ENCODE measurements at places on chromosomes 12 and 14. TPM values are rescaled to one million over a fixed set of nuclear protein-coding genes. Genes with fewer than 3 reads are reported as not detected.
A peak's percentile ranks its signal among the peaks of the same experiment; 100 is the strongest.

The GPR137C gene
- 7.4 TPM for polyA plus RNA-seq

The RNASE7 gene
- 0.18 TPM for polyA plus RNA-seq

The LRRC43 gene
- polyA plus RNA-seq: 2.5 TPM

The SAMD15 gene
- 4.4 TPM for polyA plus RNA-seq

The NUMB gene
- 109 TPM for polyA plus RNA-seq

DNA sequence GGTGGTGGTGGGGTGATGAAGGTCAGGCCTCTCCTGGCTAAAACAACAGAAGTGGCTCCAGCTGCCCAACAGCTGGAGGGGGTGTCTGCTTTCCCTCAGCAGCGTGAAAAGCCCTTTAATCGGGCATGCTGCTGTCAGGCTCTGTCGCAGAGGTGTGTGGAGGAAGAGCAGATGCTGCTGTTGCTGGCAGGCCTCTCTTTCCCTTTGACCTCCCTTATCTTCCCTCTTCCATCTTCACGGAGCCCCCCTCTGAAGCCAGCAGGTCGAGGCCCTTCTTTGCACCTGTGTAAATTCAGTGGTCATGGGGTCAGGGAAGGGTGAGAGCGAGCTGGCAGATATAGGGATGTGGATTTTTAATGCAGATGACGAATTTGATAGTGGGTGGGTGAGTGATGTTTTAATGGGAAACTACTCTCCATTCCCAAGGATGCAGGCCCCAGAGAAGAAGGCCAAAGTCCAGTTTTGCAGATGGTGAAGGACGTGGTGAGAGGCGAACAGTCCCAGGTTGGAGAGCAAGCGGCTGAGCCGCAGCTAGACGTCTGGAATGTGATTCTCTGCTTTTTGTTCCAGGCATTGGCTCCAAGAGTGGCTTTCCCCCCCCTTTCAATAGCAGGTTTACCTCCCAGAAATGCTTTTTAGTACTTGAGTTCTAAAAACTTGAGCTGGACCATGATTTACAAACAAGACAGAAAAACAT, 64.0 kb downstream of the SMOC1 start:
- H3K4me1 ChIP-seq: no peaks in the 10 kb centered on the region
- no peak overlapping the region for H3K27ac ChIP-seq
- DNase-seq: no peak
- H3K27me3 ChIP-seq: peaks cover 48% of the 10 kb centered on the region
- H3K36me3 ChIP-seq: no peaks in the 10 kb centered on the region

DNA sequence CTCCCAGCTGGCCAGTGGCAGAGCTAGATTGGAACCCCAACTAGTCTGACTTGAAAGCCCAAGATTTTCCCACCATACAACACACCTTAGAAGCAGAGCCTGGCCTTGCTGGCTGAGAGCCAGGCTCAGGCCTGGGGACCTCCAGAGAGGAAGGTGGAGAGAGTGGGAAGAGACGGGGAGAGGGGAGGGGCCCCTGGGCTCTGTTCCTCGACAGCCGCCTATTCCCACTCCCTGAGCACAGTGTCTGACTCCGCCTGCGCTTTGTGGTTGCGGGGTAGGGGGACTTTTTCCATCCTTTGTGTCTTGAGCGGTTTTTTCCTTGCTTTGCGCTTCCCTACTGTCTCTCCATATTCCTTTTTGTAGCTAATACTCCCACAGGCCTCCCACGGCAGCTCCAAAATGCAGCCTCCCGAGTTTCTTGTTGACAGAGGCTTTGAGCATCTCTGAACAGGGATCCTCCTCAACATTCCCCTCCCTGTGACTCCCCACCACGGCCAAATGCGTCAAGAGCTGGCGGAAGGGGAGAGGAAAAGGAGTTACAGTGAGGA, 4.0 kb upstream of the KCNH3 start:
- H3K27me3 ChIP-seq: peaks cover 23% of the 10 kb centered on the region
- H3K4me3 ChIP-seq: no peak overlapping the region
- H3K4me1 ChIP-seq: peaks cover 39% of the 10 kb centered on the region
- no peaks in the 10 kb centered on the region for H3K36me3 ChIP-seq
- no peak overlapping the region for H3K27ac ChIP-seq

DNA sequence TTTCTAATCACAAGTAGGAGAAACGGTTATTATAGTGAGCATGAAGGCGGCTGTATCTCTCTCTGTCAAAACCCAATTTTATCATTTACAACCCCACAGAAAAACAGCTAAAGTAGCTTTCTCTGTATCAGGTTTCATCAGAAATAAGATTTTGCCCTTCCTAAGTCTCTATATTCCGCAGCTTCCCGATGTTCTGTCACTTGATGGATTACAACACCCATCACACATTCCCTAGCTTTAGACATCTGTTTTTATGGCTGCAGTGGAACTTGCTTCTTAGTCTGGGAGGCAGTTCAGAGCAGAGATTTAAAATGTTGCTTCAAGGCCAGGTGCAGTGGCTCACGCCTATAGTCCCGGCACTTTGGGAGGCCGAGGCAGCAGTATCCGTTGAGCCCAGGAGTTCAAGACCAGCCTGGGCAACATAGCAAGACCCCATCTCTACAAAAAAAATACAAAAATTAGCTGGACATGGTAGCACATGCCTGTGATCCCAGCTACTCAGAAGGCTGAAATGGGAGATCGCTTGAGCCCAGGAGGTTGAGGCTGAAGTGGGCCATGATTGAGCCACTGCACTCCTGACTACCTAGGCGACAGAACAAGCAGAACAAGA, 27.6 kb upstream of the FOXN3 start:
- no peak overlapping the region for H3K27ac ChIP-seq
- no peak for DNase-seq
- H3K4me1 ChIP-seq: no peaks in the 10 kb centered on the region
- H3K27me3 ChIP-seq: no peaks in the 10 kb centered on the region
- no peak overlapping the region for H3K4me3 ChIP-seq
- no peaks in the 10 kb centered on the region for H3K36me3 ChIP-seq

DNA sequence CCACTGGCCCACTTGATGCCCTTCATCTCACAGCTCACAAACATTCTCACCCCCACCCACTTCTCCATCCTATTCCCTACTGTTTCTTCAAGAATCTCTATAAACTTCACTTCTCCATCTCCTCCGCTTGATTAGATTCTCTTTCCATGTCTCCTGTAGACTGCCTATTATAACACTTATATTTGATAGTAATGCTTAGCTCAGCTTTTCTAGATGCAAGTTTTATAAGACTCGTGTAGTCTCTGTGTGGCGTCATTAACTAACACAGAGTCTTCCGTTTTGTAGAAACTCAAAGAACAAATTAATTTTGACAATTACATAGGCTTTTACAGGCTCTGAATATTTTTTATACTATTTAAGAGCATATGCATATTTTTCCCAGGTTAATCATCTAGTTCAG, 25.7 kb downstream of the KCNC2 start:
- no peaks in the 10 kb centered on the region for H3K4me1 ChIP-seq
- DNase-seq: no peak
- no peak overlapping the region for H3K27ac ChIP-seq
- no peak overlapping the region for H3K4me3 ChIP-seq
- H3K36me3 ChIP-seq: no peaks in the 10 kb centered on the region

DNA sequence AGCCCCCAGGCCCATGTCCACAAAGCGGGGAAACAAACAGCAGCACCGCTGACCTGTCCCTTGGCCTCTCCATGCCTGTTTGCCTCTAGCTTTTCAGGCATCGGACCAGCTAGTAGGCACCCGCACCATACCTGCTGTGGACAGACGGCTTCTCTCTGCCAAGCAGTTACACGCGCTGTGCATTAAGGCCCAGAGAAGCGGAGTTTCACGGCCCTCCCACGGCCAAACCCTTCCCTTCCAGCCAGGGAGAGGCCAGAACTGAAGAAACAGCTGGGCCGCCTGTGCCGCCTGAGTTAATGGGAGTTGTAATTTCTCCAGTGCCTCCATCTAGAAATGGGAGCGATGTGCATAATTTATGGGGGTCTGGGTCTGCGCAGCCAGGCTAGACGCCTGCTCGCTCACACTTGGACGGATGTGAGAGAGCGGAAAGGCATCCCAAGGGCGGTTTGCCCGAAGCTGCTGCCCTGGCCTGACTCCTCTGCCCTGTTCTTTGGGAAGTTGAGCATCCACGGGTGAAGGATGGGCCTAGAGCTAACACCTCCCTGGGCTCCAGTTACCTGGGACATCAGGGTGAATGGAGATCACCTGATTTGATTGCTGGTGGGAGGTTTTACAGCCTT, 89.7 kb upstream of the BCL11B start:
- no peaks in the 10 kb centered on the region for H3K4me1 ChIP-seq
- no peak overlapping the region for H3K4me3 ChIP-seq
- no peaks in the 10 kb centered on the region for H3K36me3 ChIP-seq
- DNase-seq: no peak

- H3K36me3 ChIP-seq: no peaks in the 10 kb centered on the region
- H3K27me3 ChIP-seq: no peaks in the 10 kb centered on the region
- no peak overlapping the region for H3K4me3 ChIP-seq
- H3K4me1 ChIP-seq: no peaks in the 10 kb centered on the region
- H3K27ac ChIP-seq: no peak overlapping the region
Measured at GRCh38 chr12:82124711-82125380, 233.3 kb downstream of the CCDC59 start.

DNA sequence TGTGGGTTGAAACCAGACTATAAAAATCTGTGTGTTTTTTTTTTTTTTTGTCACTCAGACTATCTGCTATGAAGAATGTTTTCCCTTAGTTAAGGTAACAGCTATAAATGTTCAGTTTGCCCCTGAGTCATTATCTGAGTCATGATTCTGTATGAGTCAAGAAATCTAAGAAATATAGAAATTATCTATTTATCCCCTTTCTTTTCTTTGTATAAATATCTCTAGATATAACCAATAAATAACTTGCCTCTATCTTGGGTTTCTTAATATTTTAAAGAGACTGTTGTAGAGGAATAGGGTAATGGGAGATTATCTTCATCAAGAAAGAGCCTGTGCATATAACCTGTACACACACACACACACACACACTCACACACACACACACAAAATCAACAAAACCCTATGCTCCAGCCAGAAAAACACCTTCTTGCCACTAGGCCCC, 161.7 kb upstream of the EEA1 start:
- no peaks in the 10 kb centered on the region for H3K27me3 ChIP-seq
- H3K4me3 ChIP-seq: no peak overlapping the region
- H3K4me1 ChIP-seq: no peaks in the 10 kb centered on the region
- no peak overlapping the region for H3K27ac ChIP-seq
- DNase-seq: no peak
- no peaks in the 10 kb centered on the region for H3K36me3 ChIP-seq

DNA sequence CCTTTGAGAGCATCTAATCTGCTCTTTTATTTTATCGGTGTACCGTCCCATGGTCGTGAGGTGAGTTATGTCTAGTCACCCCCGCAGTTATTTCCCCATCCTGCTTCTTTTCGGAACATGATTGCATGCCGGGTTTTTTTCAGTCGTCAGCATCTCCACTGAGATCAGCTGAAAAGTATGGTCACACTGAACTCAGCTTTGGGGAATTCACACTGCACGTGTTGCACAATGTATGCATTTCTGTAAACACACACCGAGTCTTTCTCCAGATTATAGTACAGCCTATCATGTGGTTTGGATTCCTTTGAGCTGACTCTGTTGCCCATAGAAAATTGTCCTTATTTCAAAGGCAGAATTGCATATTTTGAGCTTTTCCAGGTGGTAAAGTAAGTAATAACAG, 24.6 kb downstream of the PLXNC1 start:
- peaks cover 12% of the 10 kb centered on the region for H3K36me3 ChIP-seq
- H3K4me1 ChIP-seq: peaks cover 80% of the 10 kb centered on the region
- H3K4me3 ChIP-seq: no peak overlapping the region
- no peak for DNase-seq

- H3K27ac ChIP-seq: no peak overlapping the region
- H3K4me3 ChIP-seq: no peak overlapping the region
- H3K27me3 ChIP-seq: peaks cover 5% of the 10 kb centered on the region
- no peak for DNase-seq
- no peaks in the 10 kb centered on the region for H3K36me3 ChIP-seq
Measured at GRCh38 chr14:68768316-68768715, 24.6 kb downstream of the ZFP36L1 start.

DNA sequence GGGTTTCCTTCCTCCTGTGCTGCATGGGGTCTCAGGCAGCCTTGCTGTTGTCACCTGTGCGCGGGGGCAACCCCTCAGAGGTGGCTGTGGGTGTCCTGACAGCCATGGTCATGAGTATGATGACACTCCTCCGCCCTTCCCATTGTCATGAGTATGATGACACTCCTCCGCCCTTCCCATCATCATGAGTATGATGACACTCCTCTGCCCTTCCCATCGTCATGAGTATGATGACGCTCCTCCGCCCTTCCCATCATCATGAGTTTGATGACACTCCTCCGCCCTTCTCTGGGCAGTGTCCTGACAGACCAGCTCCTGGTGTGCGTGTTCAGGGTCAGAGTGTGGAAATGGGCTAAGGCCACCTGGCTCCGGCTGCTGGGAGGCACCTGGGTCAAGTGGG, 40.0 kb downstream of the FBRSL1 start:
- DNase-seq: no peak
- H3K27ac ChIP-seq: no peak overlapping the region
- no peaks in the 10 kb centered on the region for H3K27me3 ChIP-seq
- H3K4me3 ChIP-seq: no peak overlapping the region
- H3K4me1 ChIP-seq: no peaks in the 10 kb centered on the region

- H3K27me3 ChIP-seq: no peaks in the 10 kb centered on the region
- no peak for DNase-seq
Measured at GRCh38 chr14:59406454-59407245, 58.5 kb downstream of the GPR135 start.

- DNase-seq: no peak
- no peaks in the 10 kb centered on the region for H3K27me3 ChIP-seq
- peaks cover 15% of the 10 kb centered on the region for H3K4me1 ChIP-seq
- no peaks in the 10 kb centered on the region for H3K36me3 ChIP-seq
Measured at GRCh38 chr14:68507544-68508081, 285.3 kb downstream of the ZFP36L1 start.

DNA sequence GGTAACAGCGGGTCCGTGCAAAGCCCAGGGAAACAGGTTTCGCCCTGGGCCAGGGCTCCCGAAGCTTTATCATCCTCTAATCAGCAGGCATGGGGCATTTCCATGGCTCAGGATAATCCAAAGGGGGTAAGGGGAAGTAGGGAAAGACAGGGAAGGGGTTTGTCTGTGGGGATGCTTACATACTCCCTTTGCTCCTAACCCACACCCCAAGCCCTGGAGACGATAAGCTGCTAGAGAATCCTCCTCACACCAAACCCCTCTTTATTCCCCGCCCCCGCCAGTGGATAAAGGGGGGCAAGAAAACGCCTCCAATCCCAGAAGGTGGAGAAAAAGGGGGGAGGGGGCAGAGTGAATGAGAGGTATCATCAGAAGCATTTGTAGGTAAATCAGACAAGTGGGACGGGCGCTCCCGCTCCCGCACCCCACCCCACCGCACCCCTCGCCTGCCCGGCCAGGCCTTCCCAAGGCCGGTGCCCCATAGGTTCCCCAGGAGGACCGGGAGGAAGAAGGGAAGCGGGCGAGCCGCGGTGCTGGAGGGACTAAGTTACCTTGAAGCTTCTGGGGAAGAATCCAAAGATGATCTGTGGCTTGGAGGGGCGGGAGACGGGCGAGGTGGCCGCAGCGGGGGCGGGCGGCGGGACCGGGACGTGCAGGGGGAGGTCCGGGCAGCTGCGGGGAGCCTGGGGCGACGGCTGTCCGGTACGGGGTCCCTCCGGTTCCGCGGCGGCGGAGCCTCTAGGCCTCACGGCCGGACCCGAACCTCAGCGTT, 762 bp downstream of the PPP2R5E start:
- no peaks in the 10 kb centered on the region for H3K27me3 ChIP-seq
- peaks cover 27% of the 10 kb centered on the region for H3K4me1 ChIP-seq
- peak overlapping the region; percentile 99 for H3K4me3 ChIP-seq
- H3K36me3 ChIP-seq: peaks cover 25% of the 10 kb centered on the region
- no peak for DNase-seq
- peak overlapping the region; percentile 94 for H3K27ac ChIP-seq

- no peak overlapping the region for H3K27ac ChIP-seq
- no peak overlapping the region for H3K4me3 ChIP-seq
- no peaks in the 10 kb centered on the region for H3K4me1 ChIP-seq
Measured at GRCh38 chr12:1360441-1361210, 233.8 kb downstream of the FBXL14 start.

Data from left lung (tissue), 14 donors.